ENCODE measurements at places on chromosomes 1 and 21. TPM values are rescaled to one million over a fixed set of nuclear protein-coding genes. Genes with fewer than 3 reads are reported as not detected.

Gene U2AF1
- 6.3 TPM for total RNA-seq

Gene FALEC
- total RNA-seq: not detected

Gene ASPM
- total RNA-seq: 0.17 TPM

GRCh38 chr1:218472885-218473284 is 127.7 kb downstream of the TGFB2 start:
- H3K4me1 ChIP-seq: peaks cover 41% of the 10 kb centered on the region
- no peak for DNase-seq
- H3K27me3 ChIP-seq: no peaks in the 10 kb centered on the region
- peak overlapping the region; percentile 86 for H3K27ac ChIP-seq
- no peak overlapping the region for H3K4me3 ChIP-seq

DNA sequence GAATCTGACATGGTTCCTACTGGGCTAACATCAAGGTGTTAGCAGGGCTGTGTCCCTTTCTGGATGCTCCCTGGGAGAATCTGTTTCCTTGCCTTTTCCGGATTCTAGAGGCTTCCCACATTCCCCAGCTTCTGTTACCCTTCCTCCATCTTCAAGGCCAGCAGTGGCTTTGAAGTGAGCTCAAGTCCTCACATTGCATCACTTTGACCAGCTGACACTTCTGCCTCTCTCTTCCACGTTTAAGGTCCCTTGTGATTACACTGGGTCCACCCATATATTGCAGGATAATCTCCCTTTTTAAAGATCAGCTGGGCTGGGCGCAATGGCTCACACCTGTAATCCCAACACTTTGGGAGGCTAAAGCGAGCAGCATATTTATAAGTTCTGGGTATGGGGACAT is 33.1 kb downstream of the CNST start:
- no peak overlapping the region for H3K27ac ChIP-seq
- H3K27me3 ChIP-seq: no peaks in the 10 kb centered on the region
- no peak for DNase-seq
- no peaks in the 10 kb centered on the region for H3K36me3 ChIP-seq

- no peaks in the 10 kb centered on the region for H3K4me1 ChIP-seq
Measured at GRCh38 chr1:119731741-119732430, 20.2 kb downstream of the PHGDH start.

DNA sequence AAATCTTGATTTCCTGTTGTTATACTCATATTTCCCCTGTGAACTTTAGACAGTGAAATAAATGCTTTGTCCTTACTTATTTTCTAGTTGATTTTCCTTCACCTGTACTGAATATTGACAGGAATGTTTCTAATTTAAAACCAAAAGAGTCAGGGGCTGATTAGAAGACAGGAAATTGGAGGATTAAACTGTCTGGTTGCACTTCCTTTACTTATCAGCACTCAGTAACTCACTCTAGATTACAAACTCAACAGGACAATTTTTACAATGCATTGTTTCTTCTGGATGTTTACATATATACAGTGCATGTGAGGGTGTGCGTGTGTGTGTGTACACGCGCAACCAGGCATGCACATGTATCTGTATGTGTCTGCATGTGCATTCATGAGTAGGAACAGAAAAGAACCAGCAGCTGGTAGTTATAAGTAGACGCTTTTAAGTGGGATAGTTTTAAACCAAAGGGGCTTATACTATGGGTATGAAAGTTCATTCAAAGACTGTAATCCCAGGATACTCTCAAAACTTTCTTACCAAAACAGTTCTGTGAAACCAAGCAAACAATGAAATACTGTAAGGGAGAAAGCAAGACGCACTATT is 212.0 kb upstream of the NFIA start:
- peak overlapping the region; percentile 30 for H3K27ac ChIP-seq
- no peaks in the 10 kb centered on the region for H3K27me3 ChIP-seq
- no peak for DNase-seq
- H3K36me3 ChIP-seq: no peaks in the 10 kb centered on the region

GRCh38 chr1:62735491-62736171 is 47.4 kb upstream of the DOCK7 start:
- DNase-seq: no peak
- H3K27me3 ChIP-seq: no peaks in the 10 kb centered on the region
- H3K4me3 ChIP-seq: no peak overlapping the region
- no peaks in the 10 kb centered on the region for H3K36me3 ChIP-seq

GRCh38 chr1:112618114-112618720 is 724 bp downstream of the ST7L start:
- no peak for DNase-seq
- H3K36me3 ChIP-seq: no peaks in the 10 kb centered on the region
- H3K4me1 ChIP-seq: peaks cover 41% of the 10 kb centered on the region
- no peaks in the 10 kb centered on the region for H3K27me3 ChIP-seq
- H3K4me3 ChIP-seq: peak overlapping the region; percentile 88
- peak overlapping the region; percentile 96 for H3K27ac ChIP-seq

GRCh38 chr1:1374589-1374928 is 448 bp downstream of the AURKAIP1 start:
- peaks cover 12% of the 10 kb centered on the region for H3K36me3 ChIP-seq
- H3K27ac ChIP-seq: peak overlapping the region; percentile 90
- H3K4me1 ChIP-seq: peaks cover 32% of the 10 kb centered on the region
- H3K4me3 ChIP-seq: peak overlapping the region; percentile 87
- no peaks in the 10 kb centered on the region for H3K27me3 ChIP-seq

DNA sequence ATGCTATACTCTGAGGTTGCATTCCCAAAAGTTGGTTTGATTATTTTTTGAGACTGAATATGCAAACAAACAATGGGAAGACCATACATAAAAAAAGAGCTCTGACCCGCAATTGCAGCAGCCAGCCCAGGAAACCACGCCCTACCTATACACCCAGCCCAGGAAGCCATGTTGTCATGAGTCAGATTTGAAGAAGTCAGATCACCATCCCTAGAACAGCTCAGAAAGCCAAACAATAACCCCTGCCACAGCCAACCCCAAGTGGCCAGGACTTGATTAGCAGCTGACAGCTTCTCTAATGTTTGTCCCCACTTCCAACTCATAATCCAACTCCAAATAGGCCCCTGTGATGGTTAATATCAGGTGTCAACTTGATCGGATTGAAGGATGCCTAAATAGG is 621.9 kb downstream of the NPHP4 start:
- H3K4me3 ChIP-seq: no peak overlapping the region
- peaks cover 2% of the 10 kb centered on the region for H3K27me3 ChIP-seq
- no peaks in the 10 kb centered on the region for H3K4me1 ChIP-seq
- no peak overlapping the region for H3K27ac ChIP-seq
- H3K36me3 ChIP-seq: no peaks in the 10 kb centered on the region

- DNase-seq: no peak
- H3K27me3 ChIP-seq: no peaks in the 10 kb centered on the region
- no peak overlapping the region for H3K27ac ChIP-seq
- H3K36me3 ChIP-seq: no peaks in the 10 kb centered on the region
- H3K4me1 ChIP-seq: no peaks in the 10 kb centered on the region
Measured at GRCh38 chr21:17479606-17480005, 33.2 kb upstream of the CXADR start.

- no peak overlapping the region for H3K4me3 ChIP-seq
- no peaks in the 10 kb centered on the region for H3K27me3 ChIP-seq
- no peaks in the 10 kb centered on the region for H3K36me3 ChIP-seq
- DNase-seq: no peak
- H3K4me1 ChIP-seq: no peaks in the 10 kb centered on the region
Measured at GRCh38 chr1:106290805-106291501, 765.5 kb upstream of the PRMT6 start.

- H3K4me1 ChIP-seq: peaks cover 11% of the 10 kb centered on the region
- H3K36me3 ChIP-seq: peaks cover 6% of the 10 kb centered on the region
- H3K4me3 ChIP-seq: peak overlapping the region; percentile 83
- DNase-seq: no peak
- no peaks in the 10 kb centered on the region for H3K27me3 ChIP-seq
- H3K27ac ChIP-seq: peak overlapping the region; percentile 78
Measured at GRCh38 chr1:6198646-6199297, 623 bp downstream of the RPL22 start.

DNA sequence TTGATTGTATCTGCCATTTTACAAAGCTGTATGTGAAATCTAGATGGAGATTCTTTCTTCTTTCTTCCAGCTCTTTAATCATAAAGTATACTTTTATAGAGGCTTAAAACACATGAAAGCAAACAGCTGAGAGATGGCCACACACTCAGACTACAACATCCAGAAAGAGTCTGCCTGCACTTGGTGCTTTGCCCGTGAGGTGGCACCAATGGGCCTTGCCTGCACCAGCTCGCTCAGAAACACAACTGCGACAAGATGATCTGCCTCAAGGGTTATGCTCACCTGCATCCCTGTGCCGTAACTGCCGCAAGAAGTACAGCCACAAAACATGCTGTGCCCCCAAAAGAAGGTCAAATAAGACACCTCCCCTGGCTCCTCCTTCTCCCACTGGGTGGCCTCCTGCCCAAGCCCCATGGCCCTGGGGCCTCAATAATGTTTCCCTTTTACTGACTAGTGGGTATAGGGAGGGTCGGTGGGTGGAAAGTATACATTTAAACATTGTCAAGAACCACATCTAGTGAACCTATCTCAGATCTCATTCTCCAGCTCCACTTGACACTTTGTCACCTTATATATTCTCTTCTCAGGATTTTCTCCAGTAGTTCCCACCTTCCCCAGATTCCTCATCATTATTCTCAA is 66.7 kb upstream of the ANGPTL3 start:
- H3K27me3 ChIP-seq: no peaks in the 10 kb centered on the region
- no peak overlapping the region for H3K27ac ChIP-seq
- no peaks in the 10 kb centered on the region for H3K4me1 ChIP-seq

DNA sequence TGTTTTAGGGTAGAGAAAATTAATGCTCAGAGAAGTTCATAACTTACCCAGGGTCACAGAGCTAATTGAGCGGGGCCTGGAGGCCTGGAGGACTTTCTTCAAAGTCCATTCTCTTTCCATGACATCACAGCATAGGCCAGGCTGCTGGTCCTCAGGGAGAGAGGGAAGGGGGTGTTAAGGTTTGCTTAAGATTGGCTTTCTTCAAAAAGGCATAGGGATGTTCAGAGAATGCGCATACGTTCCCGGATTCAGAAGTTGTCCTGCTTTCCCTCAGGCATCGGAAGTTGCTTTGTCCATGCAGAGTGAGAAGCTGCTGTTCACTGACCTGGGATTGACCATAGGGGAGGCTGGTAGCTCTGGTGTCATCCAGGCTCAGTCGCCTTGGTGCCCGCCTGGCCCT is 25.0 kb downstream of the RASSF5 start:
- no peaks in the 10 kb centered on the region for H3K36me3 ChIP-seq
- H3K4me3 ChIP-seq: no peak overlapping the region
- DNase-seq: no peak
- no peaks in the 10 kb centered on the region for H3K4me1 ChIP-seq
- no peaks in the 10 kb centered on the region for H3K27me3 ChIP-seq
- H3K27ac ChIP-seq: no peak overlapping the region
